ENCODE measurements at places on chromosomes 5 and 9.

DNA sequence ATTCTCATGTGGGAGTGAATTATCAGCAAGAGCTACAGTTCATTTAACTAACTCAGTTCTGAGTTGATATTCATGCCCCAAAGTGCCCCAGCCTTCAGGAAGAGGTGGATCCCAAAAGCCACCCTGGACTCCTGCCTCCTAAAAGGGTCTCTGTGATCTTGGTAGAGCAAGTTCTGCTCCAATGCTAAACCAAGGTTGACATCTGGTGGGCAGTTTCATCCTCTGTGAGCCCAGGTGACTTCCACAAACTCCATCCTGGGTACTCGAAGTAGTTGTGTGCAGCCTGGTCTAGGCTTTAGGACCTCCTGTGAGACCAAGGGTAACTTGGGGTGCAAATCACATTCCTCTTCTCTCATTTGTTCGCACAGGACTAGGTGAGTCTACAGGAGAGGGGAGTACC lies 816.8 kb downstream of the MTRR start:
- no peak for DNase-seq

GRCh38 chr9:111597852-111598732 lies 1.4 kb downstream of the PTGR1 start:
- peak; percentile 23 for DNase-seq

- DNase-seq: no peak
Observed at GRCh38 chr5:110757118-110757729, 18.4 kb downstream of the SLC25A46 start.

DNA sequence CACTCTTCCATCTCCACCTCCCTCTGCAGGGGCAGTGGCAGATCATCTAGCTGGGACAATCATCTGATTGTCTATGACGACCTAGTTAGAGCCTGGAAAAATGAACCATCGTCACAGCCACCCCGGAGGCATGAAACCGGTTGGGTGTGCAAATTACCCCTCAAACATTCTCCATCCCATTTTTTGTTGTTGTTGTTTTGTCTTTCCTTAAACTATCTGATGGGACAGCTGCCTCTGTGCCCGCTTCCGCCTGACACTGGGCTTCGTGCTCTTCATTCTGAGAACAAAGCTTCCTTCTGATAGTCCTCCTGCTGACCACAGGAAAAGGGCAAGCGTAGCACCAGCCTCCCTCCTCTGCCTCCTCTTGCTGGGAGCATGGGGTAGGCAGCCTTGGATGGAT lies 7.0 kb upstream of the NDST1 start:
- DNase-seq: no peak

DNA sequence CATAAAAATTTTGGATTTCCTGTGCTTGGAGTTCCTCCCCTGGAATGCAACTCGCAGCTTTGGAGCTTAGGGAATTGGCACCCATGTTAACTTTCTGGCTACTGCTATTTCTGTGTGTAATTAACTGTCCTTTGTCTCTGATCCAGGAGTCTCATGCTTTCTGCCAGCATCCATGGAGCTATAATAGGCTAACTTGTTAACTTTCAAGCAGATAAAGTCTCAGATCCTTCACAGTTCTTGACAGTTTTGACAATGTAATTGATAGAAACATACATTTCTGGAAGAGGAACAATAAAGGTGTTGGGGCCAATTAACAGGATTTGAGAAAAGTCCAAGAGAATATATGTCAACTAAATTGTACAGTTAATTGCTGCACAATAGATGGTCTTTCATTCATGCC lies 290.2 kb upstream of the PRDM9 start:
- no peak for DNase-seq

GRCh38 chr5:116409591-116410296 lies 164.9 kb downstream of the SEMA6A start:
- DNase-seq: no peak

- no peak for DNase-seq
Observed at GRCh38 chr5:41145306-41145705, 68.0 kb downstream of the C6 start.

DNA sequence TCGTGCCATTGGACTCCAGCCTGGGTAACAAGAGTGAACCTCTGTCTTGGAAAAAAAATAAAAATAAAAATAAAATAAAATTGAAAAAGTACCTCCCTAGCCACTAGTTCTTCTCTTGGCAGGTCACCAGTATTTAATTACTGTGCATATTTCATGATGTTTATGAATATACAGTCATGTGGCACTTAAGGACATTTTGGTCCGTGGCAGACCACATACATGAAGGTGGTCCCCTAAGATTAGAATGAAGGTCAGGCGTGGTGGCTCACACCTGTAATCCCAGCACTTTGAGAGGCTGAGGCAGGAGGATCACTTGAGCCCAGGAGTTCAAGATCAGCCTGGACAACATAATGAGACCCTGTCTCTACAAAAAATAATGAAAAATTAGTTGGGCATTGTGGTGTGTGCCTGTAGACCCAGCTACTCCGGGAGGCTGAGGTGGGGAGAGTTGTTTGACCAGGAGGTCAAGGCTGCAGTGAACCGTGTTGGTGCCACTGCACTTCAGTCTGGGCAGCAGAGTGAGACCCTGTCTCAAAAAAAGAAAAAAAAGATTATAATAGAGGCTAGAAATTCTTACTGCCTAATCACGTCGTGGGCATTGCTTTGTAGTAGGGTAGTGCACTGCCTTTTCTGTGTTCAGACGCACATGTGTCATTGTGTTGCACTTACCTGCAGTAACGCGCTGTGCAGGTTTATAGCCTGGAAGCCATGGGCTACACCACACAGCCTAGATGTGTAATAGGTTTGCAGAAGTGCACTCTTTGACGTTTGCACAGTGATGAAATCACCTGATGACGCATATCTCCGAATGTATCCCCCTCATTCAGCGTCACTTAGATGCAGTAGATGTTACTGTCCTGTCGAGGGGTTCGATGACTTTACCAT lies 12.8 kb downstream of the EHMT1 start:
- DNase-seq: no peak

- no peak for DNase-seq
Observed at GRCh38 chr5:138103319-138103637, 19.4 kb downstream of the WNT8A start.

GRCh38 chr5:155087036-155087435 lies 73.5 kb downstream of the KIF4B start:
- no peak for DNase-seq

GRCh38 chr5:91156242-91156641 lies 226.9 kb downstream of the ARRDC3 start:
- no peak for DNase-seq

DNA sequence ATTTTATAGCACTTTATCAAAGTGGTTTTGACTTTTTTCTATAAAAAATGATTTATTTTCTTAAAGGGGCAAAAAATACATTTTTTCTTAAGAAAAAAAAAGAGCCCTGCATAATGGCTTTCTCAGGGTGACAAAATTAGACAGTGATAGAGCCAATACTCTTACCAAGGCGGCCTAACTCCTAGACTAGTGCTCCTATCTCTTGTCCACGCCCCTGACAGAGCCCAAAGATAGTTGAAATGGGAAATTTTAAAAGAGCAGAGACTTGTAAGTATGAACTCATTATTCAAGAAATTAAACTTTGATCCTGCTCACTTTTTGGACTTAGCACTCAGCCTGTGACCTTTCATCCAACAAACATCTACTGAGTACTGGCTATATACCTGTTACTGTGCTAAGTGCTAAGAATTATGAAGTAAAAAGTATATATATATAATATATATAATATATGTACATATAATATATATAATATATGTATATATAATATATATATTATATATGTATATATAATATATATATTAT lies 1.2 kb downstream of the INVS start:
- no peak for DNase-seq

DNA sequence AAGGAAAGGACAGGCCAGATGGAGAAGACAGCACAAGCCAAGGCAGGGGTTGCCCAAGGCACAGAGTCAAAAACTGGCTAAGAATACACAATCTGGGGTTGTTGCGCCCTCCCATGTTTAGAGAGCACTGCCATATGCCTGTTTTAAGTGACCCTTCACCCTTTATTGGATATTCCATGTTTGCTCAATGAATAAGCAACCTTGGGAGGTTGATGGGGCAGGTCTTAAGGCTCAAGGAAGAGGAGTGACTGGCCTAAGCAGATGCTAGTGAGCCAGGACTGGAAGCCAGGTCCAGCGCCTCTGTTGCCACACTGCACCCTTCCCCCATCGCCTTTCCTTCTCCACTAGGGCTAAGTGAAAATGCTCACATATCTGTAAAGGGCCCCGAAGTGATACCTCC lies 6.7 kb downstream of the TXN start:
- DNase-seq: no peak

- DNase-seq: no peak
Observed at GRCh38 chr5:72283358-72283757, 36.7 kb downstream of the MRPS27 start.

- no peak for DNase-seq
Observed at GRCh38 chr5:176637556-176637955, 7.1 kb downstream of the EIF4E1B start.

GRCh38 chr9:21160178-21160577 lies 6.3 kb downstream of the IFNA21 start:
- DNase-seq: no peak

DNA sequence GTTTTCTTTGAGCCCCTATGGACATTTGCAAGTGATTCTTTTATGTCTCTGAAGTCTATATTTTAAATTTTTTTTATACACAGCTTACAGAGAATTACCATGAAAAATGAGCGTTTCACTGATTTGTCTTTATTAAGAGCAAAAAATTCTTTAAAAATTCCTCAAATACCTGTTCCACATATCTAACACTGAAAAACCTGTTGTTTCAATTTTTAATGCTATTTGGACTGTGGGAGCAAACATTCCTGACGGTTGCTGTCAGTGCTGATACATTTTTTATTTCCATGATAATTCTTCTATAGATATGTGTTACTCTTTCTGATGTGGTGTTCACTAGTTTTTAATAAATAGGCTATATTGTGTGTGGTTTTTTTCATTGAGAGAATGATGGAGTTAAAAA lies 199.8 kb downstream of the GDNF start:
- no peak for DNase-seq

- DNase-seq: no peak
Observed at GRCh38 chr5:122398016-122398415, 86.0 kb downstream of the SNCAIP start.

GRCh38 chr9:114782586-114782985 lies 23.3 kb downstream of the TNFSF15 start:
- no peak for DNase-seq

DNA sequence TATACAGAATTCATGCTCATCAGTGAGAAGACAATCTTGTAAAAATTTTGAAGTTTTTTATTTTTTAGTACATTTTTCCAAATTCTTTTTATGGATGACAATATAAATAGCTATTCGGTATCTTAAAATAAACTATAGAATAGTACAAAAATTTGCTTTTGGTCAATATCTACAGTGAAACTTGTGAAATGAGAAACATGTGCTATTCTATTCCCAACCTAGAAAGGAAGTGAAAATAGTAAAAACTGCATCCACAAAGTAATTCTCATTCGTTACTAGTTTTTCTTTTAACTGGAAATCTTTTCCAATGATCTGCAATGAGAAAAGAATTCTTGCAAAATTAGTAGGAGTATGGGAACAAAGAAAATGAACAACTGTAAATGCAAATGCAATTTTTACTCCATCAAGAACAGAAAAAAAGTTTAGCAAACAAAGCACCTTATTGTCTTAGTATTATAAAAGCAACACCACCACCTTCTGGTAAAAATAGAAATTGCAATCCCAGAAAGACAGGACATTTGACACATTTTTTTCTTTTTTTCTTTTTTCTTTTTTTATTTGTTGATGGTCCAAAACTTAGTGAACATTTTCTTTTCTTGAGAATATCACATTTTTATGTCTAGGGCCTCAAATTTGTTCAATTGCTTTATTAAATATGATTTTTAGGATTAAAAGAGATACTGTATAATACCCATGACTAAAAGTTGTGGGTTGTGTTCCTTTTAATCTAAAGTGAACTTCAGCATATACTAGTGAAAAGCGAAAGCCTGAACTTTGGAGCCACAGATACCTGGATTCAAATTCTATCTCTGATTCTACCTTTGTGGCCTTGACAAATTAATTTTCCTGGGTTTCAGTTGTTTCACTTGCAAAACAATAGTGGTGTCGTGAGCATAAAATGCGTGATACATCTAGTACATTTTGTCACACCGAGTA lies 72.3 kb downstream of the SLCO4C1 start:
- DNase-seq: no peak

DNA sequence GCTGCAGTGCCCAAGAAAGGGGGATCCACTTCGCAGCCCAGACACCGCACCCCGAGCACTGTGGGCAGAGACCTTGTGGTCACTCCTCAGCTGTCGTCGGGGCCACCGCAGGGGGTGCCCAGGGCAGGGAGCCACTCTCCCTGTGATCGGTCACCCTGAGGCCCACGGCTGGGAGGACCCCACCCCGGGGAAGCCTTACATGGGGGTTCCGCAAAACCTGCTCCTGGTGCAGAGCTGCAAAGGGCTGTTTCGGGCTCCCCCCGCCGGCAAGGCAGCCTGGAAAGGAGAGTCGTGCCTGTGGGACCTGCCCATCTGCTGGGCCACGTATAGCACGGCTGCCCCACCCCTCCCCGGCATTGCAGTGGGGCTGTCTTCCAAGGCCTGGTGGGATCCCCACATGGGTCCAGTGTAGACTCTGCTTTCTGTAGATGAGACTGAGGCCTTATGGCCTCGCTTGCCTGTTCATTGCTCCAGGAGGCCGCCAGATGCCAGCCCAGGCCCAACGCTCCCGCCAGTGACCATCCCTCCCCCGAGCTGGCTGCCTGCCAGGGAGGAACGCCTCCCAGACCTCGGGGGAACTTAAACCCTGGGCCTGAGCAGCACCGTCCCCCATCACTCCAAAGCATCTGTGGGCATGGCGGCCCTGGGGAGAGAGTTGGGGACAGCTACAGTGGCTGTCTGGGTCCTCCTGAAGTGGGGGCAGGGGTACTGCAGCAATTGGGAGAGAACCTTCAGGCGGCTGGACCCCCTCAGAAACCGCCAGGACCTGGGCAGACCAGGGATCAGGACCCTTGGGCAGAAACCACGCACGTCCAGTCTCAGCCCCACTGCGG lies 1.6 kb upstream of the DNLZ start:
- DNase-seq: no peak

DNA sequence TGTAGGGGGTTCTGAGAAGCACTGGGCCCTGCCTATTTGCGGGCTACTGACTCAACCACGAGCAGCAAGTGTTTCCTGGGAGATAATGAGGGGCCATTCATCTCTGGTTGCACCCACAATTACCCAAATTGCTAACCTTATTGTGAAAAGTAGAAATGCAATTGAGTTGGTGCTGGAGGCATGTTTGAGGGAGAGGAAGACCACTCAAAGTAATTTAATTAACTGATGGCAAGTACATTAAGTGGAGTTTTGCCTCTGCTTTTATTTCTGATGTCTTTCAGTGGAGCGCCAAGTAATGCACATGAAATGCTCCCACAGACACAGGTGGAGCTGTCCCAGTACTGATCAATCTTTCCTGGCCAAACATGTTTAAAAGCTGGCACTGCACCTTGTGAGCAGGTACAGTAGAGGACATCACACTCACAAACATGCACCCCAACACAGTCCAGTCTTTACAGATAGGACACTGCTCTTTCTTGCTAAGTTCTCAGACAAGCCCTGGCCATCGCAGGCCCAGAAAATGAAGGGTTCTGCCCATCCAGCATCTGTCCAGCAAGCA lies 195.4 kb downstream of the HSPA4 start:
- no peak for DNase-seq
